K562 (cell line): ENCODE measurements at places on chromosomes 6 and 20. TPM values are rescaled to one million over a fixed set of nuclear protein-coding genes. Genes with fewer than 3 reads are reported as not detected.

SLC24A3 gene
- polyA plus RNA-seq: not detected in 2 replicates

DACT2 gene
- polyA plus RNA-seq: not detected in 2 replicates

LY6G6F gene
- 1.1 TPM in 1 of 2 replicates, not detected in the other for polyA plus RNA-seq

MCCD1 gene
- polyA plus RNA-seq: not detected in 2 replicates

PTCRA gene
- 0.21 TPM in 1 of 2 replicates, not detected in the other for polyA plus RNA-seq

RNGTT gene
- 12.6 and 14.2 TPM in 2 replicates for polyA plus RNA-seq

NDUFAF4 gene
- 115 and 117 TPM in 2 replicates for polyA plus RNA-seq

KCNS1 gene
- polyA plus RNA-seq: not detected in 2 replicates

SEMG1 gene
- not detected in 2 replicates for polyA plus RNA-seq

CD83 gene
- 2.6 and 2.8 TPM in 2 replicates for polyA plus RNA-seq

TULP1 gene
- 0.17 TPM in 1 of 2 replicates, not detected in the other for polyA plus RNA-seq

MYL9 gene
- polyA plus RNA-seq: 0.09 and 0.65 TPM in 2 replicates

TREML1 gene
- polyA plus RNA-seq: not detected in 2 replicates

TNFRSF6B gene
- 3.2 and 3.5 TPM in 2 replicates for polyA plus RNA-seq

BPIFB1 gene
- not detected in 2 replicates for polyA plus RNA-seq

DEF6 gene
- polyA plus RNA-seq: 44.6 and 45.7 TPM in 2 replicates

RIPPLY2 gene
- not detected in 2 replicates for polyA plus RNA-seq

BEND3 gene
- 2.5 and 3.5 TPM in 2 replicates for polyA plus RNA-seq

ENPP5 gene
- polyA plus RNA-seq: not detected in 2 replicates

MPIG6B gene
- 0.27 and 1.2 TPM in 2 replicates for polyA plus RNA-seq

MAP3K4 gene
- polyA plus RNA-seq: 40.6 and 44.9 TPM in 2 replicates

LRRC73 gene
- 0.08 and 0.09 TPM in 2 replicates for polyA plus RNA-seq

SLC25A27 gene
- polyA plus RNA-seq: 0.69 TPM in 1 of 2 replicates, not detected in the other

EBF4 gene
- polyA plus RNA-seq: not detected in 2 replicates
